Stimulated activated CD8-positive, alpha-beta memory T cell treated with anti-CD3 and anti-CD28 coated beads, Interleukin-12 subunit alpha, Interleukin-12 subunit beta, amount 100 ng/mL, for 1 hour (primary cell): ENCODE measurements at places on chromosomes 16 and 17.

- no peak for DNase-seq
Observed at GRCh38 chr17:77196251-77196650, 55.5 kb downstream of the SEC14L1 start.

DNA sequence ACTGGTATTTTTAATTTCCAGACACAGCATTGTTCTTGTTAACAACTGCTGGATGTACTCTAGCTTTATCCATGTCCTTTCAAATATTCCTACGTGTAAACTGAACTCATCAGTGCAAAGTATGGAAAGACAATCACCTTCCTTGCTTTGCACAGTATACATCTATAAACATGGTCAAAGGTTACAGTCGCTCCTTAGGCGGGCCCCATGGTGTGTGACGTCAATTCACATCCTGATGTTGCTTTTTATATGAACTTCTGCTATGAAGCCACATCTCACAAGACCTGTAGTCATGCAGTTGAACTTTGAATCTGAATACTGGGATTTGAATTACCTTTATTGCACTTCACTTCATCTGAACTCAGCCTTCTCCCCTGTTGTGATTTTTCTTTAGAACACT lies 447.6 kb upstream of the PSMD7 start:
- DNase-seq, result no peak

- no peak for DNase-seq
Observed at GRCh38 chr17:71869841-71870545, 250.8 kb upstream of the SOX9 start.

GRCh38 chr16:85529489-85530369 lies 83.4 kb upstream of the GSE1 start:
- no peak for DNase-seq

GRCh38 chr17:40526668-40527067 lies 25.2 kb upstream of the TNS4 start:
- no peak for DNase-seq

DNA sequence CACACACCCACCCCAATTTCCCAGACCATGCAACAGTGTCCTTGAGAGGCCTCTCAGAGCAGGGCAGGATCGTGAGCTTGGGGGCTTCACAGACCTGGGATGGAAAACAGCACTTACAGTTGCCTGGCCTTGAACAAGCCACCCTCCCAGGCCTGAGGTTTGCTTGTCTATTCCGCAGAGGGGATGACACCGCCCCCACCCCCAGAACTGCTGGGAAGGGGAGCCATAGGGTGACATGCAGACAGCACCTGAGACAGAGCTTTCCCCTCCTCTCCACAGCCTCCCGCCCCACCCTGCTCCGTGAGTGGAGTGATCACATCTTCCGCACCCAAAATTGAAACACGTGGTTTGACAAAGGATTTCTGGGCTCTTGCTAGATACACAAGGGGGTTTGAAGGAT lies 131.5 kb upstream of the TNRC6C start:
- DNase-seq, result no peak

DNA sequence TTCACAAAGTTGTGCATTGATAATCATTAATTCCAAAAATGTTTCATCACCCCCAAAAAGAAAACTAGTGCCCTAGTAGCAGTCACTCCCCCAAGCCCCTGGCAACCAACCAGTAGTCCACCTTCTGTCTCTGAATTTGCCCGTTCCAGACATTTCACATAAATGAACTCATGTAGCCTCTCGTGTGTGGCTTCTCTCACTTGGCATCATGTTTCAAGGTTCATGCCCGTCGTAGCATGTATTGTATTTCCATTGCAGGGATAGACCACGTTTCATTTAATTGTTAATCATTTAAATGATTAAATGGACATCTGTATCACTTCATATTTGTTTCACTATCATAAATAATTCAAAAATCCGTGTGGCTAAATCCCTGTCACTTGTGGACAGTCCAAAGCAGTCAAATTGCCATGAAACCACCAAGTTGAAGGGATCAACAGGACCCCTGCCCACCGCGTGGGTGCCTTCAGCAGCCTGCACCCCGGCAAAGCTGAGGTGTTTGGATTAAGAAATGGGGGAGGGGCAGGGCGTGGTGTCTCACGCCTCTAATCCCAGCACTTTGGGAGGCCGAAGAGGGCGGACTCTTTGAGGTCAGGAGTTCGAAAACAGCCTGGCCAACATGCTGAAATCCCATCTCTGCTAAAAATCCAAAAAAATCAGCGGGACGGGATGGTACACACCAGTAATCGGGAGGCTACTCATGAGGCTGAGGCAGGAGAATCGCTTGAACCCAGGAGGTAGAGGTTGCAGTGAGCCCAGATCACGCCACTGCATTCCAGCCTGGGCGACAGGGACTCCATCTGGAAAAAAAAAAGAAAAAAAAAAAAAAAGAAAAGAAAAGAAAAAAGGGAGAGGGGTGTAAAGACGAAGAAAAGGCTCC lies 8.7 kb upstream of the FLYWCH2 start:
- no peak for DNase-seq

DNA sequence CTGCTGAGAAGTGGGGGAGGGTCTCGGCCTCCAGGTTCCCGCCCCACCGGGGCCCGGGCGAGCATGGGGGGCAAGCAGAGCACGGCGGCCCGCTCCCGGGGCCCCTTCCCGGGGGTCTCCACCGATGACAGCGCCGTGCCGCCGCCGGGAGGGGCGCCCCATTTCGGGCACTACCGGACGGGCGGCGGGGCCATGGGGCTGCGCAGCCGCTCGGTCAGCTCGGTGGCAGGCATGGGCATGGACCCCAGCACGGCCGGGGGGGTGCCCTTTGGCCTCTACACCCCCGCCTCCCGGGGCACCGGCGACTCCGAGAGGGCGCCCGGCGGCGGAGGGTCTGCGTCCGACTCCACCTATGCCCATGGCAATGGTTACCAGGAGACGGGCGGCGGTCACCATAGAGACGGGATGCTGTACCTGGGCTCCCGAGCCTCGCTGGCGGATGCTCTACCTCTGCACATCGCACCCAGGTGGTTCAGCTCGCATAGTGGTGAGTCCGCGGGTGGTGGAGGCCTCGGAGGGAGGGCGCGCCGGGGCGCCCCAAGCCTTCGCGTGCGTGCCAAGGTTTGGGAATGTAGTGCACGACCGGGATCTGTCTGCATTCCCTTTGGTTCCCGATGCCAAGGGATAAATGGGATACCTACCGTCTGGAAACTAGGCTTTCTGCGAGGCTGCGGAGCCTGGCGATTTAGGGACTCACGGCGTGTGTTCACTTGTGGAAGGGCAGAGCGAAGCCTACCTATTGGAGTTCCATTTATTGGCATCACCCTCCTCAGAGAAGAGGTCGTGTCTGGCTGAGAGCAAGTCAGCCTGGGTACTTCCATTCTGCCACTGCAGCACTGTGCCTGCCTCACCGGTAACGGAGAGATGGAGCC lies 1.0 kb downstream of the ZNRF1 start:
- peak; percentile 31 for DNase-seq

DNA sequence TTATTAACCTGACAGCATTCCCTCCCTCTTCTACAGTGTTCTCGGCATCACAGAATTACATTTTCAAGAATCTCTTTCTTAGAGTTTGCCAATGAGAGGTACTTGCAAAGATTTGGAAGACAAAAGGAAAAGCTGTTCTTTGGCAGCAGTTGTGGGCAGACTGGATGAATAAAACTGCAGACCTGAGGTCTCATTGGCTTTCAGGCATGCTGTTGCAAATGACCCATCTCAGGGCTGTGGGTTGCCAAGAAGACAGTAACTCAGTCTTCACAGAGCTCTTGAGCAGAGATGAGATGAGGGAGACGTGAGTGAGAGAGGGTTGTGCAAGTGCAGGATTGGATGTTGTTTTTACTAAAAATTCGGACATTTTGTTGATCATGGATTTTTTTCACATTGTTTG lies 11.3 kb upstream of the USP31 start:
- no peak for DNase-seq

DNA sequence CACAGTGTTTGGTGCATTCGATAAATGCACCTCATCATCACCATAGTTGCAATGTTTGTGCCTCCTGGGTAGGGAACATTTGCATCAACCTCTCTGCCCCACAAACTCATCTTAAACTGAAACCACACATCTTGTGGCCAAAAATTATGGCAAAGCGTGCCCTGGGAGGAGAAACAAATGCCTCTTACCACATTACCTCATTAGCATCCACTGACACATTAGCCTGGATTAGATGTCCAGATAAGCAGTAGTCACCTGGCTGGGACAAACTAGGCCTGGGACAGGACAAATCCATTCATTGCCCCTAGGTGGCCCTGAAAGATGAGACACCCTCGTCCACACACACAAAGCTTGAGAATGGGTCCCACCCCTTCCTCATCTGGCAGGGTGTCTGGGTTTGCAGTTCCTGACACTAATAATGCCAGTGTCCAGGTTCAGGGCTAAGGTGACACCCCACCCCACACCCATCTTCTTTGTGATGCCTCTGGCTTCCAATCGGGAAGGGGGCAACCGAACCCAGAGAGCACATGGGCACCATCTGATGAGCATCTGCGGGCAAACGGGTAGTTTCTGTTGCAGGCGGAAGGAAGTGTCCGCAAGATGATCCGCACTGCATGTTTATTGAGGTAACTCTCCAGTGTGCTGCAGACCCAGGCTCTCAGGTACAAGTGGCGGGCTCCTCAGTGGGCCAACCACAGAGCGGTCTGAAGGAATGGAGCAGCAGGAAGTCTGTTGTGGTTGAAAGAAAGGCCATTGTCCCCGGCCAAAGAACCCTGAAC lies 8.6 kb downstream of the XYLT1 start:
- DNase-seq, result no peak

GRCh38 chr16:3364774-3365427 lies 9.2 kb downstream of the OR2C1 start:
- peak; percentile 69 for DNase-seq

DNA sequence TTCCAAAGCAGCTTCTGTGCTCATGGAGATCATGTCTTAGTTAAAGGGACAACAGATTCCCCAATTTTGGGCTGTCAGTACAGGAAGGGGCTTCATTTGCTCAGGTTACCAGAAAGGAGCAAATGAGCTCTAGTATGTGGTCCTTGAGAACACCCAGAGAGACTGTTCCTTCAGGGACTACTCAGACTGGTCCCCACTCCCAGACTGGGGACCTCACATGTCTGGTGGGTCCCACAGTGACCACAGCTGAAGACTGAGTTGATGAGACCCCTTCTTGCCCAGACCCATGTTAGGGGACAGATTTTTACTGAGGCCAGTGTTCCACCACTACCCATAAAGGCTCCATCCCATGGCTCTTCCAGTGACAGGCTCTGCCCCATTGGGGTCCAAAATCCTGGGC lies 1695.2 kb downstream of the TP53TG3F start:
- DNase-seq, result no peak

DNA sequence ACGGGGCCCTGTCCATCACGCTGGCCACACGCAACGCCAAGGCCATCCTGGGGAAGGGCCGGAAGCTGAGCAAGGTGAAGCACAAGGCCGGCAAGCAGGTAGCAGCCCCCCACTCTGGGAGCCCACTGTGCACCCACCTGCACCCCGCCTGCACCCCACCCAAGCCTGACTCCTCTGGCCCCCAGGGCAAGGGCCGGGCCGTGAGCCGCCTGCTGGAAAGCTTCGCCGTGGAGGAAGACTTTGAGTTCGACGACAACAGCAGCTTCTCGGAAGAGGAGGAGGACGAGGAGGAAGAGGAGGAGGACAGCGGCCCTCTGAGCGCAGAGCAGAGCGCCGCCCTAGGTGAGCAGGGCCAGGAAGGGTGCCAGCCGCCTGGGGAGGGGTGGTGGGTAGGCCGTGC lies 54.0 kb downstream of the ACTG1 start:
- DNase-seq, result no peak

GRCh38 chr17:333626-334396 lies 18.8 kb downstream of the RPH3AL start:
- DNase-seq, result no peak

DNA sequence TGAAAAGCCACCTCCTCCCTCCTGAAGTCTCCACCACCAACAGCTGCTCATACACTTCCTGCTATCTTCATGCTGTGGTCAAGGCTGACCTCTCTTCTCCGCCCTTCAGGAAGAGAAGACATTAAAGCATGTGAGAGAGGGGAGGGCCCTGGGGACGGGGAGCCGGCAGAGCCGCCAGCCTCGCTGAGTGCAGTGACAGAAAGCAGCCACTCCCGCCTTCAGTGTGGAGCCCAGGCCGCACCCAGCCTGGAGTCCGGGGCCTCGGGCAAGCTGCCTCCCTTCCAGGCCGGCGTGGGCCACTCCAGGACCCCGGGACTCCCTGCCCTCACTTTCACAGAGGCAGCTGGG lies 94.7 kb upstream of the TNRC6C start:
- no peak for DNase-seq

DNA sequence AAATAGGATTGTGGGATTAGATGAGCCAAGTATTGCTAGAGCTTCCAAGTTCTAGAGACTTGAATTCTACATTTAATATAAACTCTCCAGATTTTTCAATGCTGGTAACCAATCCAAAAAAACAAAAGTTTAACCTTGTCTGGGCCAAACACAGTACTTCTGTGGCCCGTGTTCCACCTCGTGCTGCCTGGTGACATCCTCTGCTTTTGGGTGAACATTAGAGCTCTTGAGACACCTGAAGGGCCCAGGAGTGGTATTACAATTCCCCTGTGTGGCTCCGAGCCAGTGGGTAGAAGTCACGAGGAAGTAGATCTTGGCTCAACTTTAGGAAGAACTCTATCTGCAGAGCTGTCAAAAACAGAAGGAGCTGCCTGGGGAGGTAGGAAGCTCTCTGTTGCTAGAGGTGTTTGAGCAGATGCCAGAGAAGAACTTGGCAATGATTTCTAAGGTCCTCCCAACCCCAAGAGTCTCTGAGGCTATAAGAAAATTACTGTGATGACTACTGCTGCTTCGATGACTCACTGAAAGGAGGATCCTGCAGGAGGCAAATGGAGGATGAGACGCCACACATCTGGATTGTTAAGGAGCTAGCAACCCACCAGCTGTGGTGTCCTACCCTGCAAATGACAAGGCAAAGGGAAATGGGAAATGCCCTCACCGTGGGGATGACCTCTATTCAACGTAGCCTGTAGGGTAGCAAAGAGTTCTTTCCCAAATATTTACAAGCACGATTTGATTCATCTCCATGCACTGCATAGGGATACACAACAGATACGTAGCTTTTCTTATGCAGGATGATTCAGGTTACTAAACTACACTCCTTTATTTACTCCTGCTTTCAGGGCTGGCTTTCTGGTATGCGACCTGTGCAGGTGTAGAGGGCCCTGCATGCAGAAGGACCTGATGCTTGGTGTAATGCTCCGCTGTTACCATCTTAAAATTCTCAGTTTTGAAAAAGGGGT lies 45.8 kb upstream of the GAS7 start:
- no peak for DNase-seq

GRCh38 chr16:70574595-70575271 lies 51.1 kb downstream of the SF3B3 start:
- DNase-seq, result no peak

DNA sequence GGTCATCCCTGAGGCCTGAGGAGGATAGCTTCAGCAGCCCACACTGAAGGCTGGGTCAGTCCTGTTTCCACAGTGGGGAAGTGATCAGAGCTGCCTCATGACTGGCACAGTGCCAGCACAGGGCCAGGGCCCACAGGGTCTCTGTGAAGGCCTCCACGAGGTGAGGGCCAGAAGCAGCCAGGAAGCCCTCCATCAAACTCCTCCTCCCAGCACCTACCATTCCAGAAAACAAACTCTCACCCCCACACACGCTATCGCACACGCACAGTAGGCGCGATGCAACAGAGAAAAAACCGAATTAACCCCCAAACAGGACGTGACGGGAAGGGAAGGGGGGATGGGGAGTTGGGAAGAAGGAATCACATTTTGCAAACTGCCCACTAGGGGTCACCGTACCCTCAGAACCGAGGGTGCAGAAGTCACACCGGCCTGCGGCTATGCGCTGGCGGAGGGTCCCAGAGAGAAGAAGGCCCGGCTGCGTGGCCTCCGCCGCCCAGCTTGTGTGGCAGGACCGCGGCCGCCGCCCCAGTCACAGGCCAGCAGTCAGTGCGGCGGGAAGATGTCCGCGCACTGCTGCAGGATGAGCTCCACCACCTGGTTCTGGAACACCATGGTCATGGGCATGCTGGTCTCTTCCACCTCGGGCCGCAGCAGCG lies 37.6 kb downstream of the ARHGAP27 start:
- DNase-seq, result no peak
